ENCODE measurements at places on chromosomes 6 and 20. TPM values are rescaled to one million over a fixed set of nuclear protein-coding genes. Genes with fewer than 3 reads are reported as not detected.

PTK6 gene
- total RNA-seq, result 0.16 TPM

PTCRA gene
- not detected for total RNA-seq

MTFR2 gene
- 23.3 TPM for total RNA-seq

FKBP1C gene
- 2.7 TPM for total RNA-seq

RNF182 gene
- not detected for total RNA-seq

DNA sequence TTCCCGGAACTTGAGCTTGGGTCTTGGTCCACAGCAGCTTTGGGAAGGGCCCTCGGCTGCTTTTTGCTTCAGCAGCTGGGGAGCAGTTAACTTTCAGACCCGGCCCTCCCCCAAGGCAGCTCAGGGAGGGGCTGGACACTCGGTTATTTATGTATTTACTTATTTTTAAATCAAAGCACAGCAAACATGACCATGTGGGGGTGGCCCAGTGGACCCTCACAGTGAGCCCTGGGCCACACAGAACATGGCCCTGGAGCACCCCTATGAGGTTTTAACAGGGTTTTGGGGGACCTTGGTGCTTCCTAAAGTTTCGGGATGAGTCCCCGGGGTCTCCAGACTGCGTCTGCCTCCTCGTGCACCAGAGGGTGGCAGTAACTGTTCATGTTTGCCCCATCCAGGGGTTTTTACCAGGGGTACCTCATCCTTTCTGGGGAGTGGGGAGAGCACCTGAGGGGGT, 26.6 kb upstream of the NPBWR2 start:
- no peak for DNase-seq
- no peak overlapping the region for H3K4me3 ChIP-seq
- no peaks in the 10 kb centered on the region for H3K4me1 ChIP-seq

DNA sequence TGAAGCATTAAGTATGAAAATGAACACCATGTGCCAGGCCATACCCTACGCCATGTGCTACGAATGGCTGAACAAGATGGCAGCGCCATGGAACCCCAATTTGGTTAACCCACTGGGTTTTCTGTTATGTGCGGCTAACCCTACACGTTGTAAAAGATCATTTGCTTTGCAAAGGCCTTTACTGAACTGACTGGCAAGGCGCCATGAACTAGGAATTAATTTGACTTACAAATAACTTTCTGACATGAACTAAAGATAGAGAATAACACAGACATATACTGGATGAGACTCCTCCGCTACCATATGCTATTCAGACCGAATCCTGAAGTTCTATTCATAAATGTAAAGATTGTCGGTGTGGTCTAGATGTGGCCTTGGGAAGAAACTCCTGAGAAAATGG, 3.9 kb downstream of the CNKSR3 start:
- H3K27me3 ChIP-seq, result peaks cover 31% of the 10 kb centered on the region
- no peak for DNase-seq
- H3K4me1 ChIP-seq, result peaks cover under 1% of the 10 kb centered on the region
- H3K4me3 ChIP-seq, result no peak overlapping the region
- no peak overlapping the region for H3K27ac ChIP-seq

DNA sequence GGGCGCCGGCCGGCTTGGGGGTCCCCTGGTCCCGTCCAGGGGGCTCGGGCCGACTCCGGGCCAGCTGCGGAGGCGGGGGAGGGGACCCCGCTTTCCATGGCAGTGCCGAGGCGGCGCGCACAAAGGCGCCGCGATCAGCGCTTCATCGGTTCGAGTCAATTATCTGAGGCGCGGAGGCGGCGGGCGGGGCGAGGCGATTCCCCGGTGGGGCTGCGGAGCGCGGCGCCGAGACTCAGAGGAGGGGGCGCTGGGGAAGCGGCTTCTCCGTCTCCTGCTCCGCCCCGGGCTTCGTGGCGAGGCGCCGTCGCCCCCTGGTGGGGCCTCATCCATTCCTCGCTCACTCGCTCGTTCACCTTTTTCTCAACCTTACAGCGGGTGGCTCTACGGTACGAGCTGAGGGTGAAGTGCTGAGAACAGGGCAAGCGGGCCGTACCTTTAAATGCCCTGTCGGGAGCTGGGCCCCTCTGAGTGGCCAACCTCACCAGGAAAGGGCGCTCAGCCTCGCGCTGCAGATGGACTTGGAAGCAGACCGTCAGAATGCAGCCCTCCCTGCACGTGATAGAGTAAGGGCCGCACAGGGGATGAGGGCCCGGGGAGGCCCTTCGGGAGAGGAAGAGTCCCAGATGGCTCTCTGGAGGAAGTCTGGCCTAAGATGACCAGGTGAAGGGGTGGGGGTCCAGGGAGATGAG, 39.9 kb downstream of the SLC52A3 start:
- H3K4me1 ChIP-seq, result no peaks in the 10 kb centered on the region
- DNase-seq, result peak; percentile 3
- H3K27me3 ChIP-seq, result peaks cover 48% of the 10 kb centered on the region
- no peak overlapping the region for H3K4me3 ChIP-seq
- no peaks in the 10 kb centered on the region for H3K36me3 ChIP-seq

DNA sequence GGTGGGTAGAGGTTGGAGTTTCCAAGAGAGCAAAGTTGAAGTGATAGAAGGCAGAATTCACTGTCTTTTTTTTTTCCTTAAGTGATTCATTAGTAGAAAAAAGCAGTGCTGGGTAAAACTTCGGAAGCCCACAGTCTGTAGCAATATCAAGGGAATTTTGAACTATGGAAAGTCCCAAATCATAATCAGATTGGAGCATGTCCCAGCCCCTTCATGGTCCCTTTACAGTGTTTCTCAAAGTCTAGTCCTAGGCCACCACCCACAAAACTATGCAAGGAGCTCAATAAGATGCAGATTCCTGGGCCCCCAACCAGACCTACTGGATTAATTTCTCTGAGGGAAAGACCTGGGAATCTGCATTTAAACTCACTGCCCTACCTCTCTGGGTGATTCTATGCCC, 22.6 kb downstream of the NEDD9 start:
- H3K36me3 ChIP-seq, result peaks cover 74% of the 10 kb centered on the region
- no peak for DNase-seq
- H3K4me3 ChIP-seq, result no peak overlapping the region
- peak overlapping the region; percentile 31 for H3K27ac ChIP-seq
- no peaks in the 10 kb centered on the region for H3K27me3 ChIP-seq
- H3K4me1 ChIP-seq, result peaks cover 68% of the 10 kb centered on the region

GRCh38 chr20:58161192-58161591, 67.3 kb downstream of the ANKRD60 start:
- no peaks in the 10 kb centered on the region for H3K4me1 ChIP-seq
- no peak overlapping the region for H3K4me3 ChIP-seq

DNA sequence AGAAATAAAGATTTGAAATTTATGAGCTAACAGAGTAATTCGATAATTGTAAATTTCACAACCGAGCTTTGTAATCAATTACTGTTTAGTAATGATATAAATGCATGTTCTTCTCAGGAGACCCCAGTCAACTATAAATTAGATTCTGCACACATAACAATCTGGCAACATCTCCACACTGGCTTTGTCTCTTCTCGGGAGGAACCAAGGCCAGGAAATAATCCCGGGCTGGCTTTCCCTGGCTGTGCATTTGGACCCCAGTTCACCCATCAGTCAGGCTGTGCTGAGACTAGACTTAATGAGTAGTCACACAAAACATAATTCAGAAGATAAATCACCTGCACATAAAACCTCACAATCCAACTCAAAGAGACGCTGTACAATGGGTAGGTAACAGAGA, 65.5 kb downstream of the PTPRT start:
- no peaks in the 10 kb centered on the region for H3K4me1 ChIP-seq
- no peak overlapping the region for H3K27ac ChIP-seq
- H3K27me3 ChIP-seq, result peaks cover 2% of the 10 kb centered on the region
- no peaks in the 10 kb centered on the region for H3K36me3 ChIP-seq

DNA sequence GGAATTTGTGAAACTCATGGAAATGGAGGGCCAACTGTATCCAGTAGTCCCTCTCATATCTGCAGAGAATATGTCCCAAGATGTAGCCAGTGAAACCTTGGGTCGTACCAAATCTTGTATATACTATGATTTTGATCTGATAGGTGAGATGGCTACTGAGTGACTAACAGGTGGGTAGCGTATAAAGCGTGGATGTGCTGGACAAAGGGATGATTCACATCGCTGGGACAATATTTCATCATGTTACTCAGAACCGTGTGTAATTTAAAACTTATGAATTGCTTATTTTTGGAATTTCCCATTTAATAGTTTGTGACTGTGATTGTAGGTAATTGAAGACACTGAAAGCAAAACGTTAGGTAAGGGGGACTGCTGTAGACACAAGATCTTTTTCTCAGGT, 144.1 kb downstream of the SMAP1 start:
- H3K27ac ChIP-seq, result no peak overlapping the region
- DNase-seq, result no peak
- peaks cover 3% of the 10 kb centered on the region for H3K36me3 ChIP-seq
- H3K4me1 ChIP-seq, result no peaks in the 10 kb centered on the region
- no peak overlapping the region for H3K4me3 ChIP-seq

DNA sequence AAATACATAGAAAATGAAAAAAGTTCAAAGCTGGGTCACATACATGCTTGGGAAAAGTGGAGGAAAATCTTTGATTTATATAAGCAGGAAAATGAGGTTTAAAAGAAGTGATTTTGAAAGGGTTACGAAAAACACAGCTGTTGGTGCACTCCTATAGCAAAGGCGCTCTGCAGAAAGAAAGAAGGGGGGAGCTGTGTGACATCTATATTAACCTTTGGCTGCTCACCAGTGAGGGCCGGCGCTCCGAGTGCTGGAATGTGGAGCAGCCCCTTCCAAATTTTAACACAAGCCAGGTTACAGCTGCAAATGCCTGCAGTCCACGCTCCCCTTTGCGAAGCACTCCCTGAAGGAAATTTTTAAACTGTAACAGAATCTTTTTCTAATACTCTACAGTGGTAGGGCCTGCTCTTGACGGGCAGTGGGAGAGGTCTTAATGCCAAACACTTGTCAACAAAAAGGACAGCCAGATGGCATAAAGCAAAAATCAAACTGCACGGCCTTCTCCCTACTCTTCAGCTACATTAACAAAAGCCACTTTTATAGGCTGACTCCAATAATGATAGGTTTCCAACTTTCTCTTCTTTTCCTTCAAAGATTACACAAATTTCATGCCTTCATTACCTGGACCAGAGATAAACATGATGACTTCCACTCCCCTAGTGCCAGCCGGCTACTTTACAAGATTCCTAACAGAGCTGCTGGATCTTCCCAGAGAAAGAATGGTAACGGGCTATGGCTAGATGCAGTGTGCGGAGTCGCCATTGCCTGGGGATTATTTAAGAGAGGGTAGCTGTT, 4.8 kb downstream of the BMP7 start:
- DNase-seq, result no peak
- no peak overlapping the region for H3K4me3 ChIP-seq
- H3K27ac ChIP-seq, result no peak overlapping the region
- H3K4me1 ChIP-seq, result peaks cover 5% of the 10 kb centered on the region
- H3K27me3 ChIP-seq, result peaks cover 64% of the 10 kb centered on the region

DNA sequence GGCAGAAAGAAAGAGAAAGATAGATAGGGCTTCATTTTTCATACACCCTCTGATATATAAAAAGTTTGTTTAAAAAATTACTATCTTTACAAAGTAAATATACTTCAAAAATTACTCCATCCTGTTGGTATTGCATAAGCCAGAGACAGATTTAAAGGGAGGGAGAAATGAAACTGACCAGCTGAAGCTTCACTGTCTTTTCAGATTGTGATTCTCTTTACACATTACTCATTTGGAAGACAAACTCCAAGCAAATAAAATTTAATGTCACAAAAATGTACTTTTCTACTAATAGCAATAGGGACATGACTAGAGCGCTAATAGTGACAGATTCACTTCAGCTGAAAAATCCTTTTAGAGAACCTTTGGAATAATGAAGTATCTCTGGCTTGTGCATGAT, 38.6 kb upstream of the MARCKS start:
- no peaks in the 10 kb centered on the region for H3K4me1 ChIP-seq
- no peak overlapping the region for H3K4me3 ChIP-seq
- H3K27ac ChIP-seq, result no peak overlapping the region
- no peaks in the 10 kb centered on the region for H3K36me3 ChIP-seq
- H3K27me3 ChIP-seq, result no peaks in the 10 kb centered on the region

DNA sequence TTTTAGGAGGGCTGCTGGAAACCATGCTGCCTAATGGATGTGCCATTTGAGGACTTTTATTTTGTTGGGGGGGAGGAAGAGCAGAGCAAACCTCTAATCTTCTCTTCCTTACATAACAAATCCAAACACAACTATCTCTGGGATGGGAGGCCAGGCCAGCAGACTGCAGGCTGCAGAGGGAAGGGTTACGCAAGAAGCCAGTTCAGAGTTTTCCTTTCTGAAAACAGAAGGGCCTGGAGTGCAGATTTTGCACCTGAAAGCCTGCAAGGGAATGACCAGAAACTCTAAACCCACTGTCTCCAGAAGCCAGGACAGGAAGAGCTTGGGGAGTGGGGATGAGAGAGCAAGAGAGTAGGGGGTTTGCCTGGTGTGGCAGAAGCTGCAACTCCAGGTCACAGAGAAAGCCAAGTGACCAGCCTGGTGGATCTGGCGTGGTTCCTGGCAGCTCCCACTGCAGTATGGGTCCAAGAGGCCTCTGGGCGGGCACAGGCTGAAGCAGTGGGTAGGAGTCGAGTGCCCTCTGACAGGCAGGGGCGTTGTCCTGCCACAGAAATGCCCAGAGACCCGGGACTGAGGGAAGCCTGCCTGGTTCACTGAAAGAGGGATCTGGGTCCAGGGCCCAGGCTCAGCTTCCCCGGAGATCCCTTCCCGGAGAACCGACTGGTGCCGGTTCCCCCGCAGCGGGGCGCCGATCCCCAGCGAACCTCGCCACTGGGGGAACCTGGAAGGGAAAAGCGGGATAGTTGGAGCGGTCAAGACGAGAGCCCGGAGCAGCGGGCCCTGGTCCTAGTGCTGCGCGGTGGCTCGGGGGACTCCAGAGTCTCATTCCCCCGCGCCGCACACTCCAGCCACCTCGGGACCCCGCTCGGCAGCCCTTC, 6.7 kb downstream of the MAFB start:
- no peak for DNase-seq
- H3K4me1 ChIP-seq, result no peaks in the 10 kb centered on the region
- peak overlapping the region; percentile 66 for H3K27ac ChIP-seq
- no peaks in the 10 kb centered on the region for H3K36me3 ChIP-seq
- no peak overlapping the region for H3K4me3 ChIP-seq
